ENCODE measurements at places on chromosomes 7 and 10.

DNA sequence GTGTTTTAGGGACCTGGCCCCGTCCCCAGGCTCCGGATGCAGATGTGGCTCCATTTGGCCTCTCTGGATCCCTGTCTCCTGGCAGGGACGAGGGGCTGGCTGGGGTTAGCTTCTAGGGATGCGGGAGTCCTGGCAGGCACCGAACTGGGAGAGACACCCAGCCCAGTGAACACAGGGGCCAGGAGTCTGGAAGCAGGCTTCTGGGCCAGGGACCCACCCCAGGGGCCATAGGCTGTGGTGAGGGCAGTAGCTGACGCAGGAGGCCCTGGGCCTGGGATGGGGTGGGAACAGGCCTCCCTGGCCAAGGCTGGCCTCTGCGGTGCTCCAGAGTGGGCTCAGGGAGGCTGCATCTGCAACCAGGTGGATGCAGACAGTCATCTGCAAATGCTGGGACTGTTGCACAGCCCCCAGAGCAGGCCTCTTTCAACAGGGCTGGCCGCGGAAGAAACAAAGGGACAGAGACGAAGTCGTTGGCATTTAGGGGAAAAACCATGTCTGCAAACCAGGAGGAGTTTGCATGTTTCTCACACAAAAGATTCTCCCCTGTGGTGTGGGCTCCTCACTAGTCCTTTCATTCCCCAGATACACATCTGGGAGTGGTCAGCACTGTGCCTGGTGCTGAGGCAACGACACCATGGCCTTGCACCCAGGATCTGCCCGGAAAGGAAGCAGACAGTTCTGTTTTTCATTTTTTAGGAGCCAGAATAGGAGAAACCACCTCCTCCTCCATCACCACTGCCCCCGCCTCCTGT lies 36.4 kb upstream of the ZNF488 start:
- DNase-seq = no peak

DNA sequence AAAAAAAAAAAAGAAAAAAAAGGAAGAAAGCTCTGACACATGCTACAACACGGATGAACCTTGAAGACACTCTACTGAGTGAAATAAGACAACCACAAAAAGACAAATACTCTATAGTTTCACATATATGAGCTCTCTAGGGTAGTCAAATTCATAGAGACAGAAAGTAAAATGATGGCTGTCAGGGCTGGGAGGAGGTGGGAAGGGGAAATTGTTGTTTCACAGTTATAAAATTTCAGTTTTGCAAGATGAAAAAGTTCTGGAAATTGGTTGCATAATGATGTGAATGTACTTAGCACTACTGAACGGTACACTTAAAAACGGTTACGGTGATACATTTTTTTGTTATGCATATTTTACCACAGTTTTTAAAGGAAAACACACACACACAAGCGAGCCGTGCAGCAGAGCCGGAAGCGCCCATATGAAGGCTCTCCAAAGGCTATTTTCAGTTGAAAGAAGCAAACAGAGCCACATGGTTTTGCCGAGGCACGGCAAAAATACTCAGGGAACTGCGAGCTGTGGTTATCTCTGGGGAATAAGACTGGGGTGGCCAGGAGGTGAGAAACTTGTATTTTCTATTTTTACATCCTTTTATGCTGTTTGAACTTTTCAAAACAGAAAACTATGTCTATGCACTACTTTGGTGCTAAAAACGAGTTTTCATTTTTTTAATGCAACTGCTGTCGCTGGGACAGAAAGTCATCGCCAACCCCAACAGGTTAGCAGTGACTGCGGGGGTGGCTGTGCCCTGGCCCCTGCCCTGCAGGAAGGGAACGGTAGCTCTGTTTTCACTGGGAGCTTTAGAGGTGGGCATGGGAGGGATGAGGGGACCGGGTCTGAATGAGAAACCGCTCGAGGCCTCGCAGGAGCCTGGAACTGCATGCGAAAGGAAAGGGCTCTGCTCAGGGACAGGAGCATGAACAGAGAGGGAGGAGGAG lies 132.9 kb downstream of the OAT start:
- no peak for DNase-seq

- DNase-seq = no peak
Observed at GRCh38 chr7:134789967-134790685, 10.7 kb downstream of the CALD1 start.

- no peak for DNase-seq
Observed at GRCh38 chr10:15460661-15461060, 89.6 kb upstream of the FAM171A1 start.
